ENCODE measurements at places on chromosomes 3 and 15. TPM values are rescaled to one million over a fixed set of nuclear protein-coding genes. Genes with fewer than 3 reads are reported as not detected.

DNA sequence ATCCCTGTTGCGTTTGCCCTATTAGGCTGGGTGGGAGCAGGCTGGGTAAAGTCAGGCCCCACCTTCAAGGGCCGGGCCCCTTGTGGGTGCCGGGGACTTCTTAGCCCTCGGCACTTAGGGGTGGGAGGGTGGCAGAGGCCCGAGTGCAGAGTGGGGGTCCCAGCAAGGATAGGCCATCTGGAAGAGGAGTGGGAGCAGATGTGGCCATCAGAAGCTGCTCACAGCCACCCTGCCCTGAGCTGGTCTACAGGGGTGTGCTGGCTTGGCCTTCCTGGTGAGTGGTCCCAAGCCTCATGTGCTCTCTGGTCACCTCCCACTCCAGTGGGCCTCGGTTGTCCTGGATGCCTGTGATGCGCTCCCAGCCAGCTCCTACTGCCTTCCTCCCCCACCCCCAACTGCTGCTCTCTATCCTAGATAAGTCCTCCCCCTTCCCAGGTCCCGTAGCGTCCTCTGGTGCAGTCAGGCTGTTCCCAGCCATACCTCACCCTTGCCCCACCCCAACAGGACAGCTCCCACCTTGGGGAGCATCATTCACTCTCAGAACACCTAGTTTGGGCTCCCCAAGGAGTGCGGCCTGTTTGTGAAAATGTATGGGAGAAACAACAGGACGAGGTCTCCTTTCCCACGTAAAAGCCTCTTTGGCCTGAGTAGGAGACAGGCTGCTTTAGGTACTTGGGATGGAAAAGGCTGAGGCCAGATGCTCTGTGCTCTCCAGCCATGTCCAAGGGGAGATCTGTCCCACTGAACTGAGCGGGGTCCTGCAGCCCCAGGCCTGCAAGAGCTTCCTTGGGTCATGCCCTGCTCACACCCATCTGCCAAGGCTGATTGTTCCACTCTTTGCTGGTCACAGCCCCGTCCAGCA lies 24.9 kb upstream of the PLXNA1 start:
- DNase-seq = peak; percentile 5

DNA sequence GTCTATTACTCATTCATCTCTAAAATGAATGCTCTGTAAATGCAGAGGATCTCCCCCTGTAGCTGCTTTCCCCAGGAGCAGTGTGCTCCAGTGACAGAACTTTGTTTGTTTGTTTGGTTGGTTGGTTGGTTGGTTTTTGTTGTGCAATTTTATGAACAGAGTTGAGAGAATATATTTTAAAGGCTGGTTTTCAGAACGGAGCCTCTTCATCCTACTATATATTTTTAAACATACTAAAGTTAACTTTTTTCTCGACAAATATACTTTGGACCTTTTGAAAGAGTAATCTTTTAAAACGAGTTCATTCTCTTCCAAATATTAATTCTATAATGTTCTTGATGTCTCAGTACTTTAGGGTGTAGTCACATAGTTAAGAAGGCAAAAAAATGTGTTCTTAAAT lies 20.2 kb downstream of the RYR3 start:
- no peak for DNase-seq

DNA sequence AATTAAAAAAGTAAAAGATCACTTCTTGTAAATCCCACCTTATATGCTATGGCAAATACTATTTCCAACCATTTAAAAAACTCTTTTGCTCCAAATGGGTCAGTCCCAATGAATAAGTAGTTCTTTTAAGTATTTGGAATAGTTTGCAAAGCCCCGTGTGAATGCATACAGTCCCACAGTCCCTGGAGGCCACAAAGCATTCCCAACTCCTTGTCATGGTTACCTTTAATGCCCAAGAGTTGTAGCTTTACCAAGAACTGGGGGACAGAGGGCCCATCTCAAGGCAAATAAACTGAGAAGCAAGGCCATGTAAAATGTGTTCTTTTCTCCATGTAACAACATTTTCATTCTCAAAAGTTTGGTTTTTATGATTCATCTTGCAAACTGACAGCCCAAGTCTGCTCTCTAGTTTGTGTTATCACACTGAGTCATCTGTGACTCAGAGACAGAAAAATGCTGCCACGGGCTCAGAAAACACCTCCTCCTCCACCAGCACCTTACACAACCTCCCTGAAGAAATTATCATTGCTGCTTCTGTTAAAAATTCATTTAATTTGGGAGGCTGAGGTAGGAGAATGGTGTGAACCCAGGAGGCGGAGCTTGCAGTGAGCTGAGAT lies 336.2 kb downstream of the ERC2 start:
- DNase-seq = no peak

DNA sequence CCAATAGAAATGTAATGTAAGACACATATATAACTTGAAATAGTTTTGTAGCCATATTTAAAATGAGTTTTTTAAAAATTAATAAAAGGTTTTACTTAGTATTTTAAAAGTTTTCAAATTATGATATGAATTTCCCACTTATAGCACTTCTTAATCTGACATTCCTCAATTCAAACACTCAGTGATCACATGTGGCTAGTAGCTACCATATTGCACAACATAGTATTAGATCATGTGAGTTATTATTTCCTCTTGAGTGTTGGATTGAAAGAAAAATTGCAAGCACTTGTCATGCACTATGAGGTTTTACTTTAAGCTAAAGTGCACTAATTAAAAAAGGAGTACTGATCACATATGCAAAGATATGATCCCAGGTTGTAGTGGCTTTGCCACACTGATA lies 453.4 kb upstream of the ROBO2 start:
- DNase-seq = no peak

DNA sequence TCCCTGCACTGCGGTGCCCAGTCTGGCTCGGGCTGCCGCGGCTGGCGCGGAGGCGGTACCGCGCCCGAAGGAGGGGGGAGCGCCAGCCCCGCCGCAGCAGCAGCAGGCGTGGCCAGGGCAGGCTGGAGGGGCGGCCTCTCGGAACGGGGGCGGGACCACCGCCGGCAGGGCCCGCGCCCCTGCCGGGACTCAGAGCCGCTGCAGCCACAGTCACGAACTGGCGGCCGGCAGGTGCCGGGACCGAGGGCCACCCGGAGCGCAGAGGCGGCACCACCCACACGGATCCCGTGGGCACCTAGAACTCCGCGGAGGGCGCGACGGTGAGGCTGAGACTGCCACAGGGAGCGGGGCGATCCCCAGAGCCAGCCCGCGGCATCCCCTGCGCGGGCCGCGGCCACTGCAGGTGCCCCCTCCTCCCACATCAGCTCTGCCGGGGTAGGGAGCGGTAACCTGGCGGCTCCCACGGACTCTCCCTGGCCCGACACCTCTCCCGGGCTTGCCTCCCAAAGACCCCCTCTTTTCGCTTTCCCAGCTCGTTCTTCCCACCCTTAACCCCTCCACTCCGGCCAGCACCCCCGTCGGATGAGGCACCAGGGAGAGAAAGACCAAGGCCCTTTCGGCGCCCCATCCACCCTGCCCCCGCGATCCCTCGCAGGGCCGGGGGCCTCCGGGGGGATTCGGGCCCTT lies at the start of gene VWA5B2:
Gene VWA5B2 (plus strand): TSS at position 192 of the 687 bp plus-strand sequence. CDS start 944 bp downstream, outside the sequence.
- DNase-seq = peak; percentile 77

DNA sequence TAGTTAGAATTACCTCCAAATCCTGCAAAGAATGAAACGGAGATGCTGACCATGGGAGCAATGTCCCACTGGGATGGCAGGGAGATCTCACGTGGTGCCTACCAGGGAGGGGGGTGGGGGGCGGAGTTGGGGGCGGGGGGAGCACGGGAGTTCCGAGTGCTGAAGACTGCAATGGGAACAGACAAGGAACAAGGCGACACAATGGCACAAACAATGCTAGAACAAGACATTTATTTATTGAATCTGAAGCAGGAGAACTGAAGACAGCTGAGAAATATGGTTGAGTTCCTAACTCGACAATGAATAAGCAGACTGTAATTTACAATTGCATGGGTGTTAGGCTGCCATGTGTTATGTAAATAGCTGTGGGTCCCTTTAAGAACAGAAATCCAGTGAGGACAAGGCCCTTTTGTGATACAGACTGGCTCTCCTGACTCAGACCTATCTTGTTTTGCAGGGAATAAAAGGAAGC lies 91.2 kb downstream of the AQP9 start:
- no peak for DNase-seq

DNA sequence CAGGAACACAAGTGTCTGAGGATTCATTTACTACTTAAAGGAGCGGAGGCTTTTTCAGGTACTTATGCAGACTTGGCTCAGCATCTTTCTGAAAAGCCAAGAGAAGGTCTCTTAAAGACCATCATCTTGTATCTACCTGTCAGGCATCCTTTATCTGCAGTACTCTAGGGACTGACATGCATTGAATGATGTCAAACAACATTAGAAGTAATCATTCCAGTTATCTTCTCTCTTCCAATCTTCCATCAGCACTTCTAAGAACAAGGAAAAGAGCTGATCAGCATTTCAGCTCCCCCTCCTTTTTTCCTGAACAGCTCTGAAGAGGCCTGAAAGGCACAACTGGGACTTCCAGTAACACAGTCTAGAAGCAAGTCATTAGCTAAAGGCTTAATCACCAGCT lies 214.8 kb downstream of the KCNH8 start:
- DNase-seq = no peak

DNA sequence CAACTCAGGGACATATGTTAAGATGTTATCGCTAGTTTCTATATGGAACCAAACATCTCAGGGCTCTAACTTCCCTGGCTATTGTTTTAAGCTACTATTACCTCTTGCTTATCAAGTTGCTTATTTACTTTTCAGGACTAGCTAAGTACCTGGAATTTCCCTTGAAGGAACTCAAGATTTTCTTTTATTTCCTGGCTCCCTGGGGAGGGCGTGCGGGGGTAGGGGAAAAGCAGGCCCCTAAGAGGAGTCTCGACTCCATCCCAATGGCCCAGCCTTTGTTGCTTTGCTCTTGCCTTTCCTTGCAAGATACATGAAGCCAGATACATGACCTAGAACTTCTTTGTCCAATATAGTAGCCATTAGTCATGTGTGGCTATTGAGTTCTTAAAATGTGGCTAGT lies 76.9 kb upstream of the STXBP5L start:
- DNase-seq = no peak

- DNase-seq = peak; percentile 62
Observed at GRCh38 chr3:123081718-123082369, 15.0 kb downstream of the PDIA5 start.

- no peak for DNase-seq
Observed at GRCh38 chr3:169389211-169389924, 274.1 kb downstream of the MECOM start.

GRCh38 chr3:163939926-163940325 lies 1138.4 kb downstream of the SI start:
- no peak for DNase-seq

DNA sequence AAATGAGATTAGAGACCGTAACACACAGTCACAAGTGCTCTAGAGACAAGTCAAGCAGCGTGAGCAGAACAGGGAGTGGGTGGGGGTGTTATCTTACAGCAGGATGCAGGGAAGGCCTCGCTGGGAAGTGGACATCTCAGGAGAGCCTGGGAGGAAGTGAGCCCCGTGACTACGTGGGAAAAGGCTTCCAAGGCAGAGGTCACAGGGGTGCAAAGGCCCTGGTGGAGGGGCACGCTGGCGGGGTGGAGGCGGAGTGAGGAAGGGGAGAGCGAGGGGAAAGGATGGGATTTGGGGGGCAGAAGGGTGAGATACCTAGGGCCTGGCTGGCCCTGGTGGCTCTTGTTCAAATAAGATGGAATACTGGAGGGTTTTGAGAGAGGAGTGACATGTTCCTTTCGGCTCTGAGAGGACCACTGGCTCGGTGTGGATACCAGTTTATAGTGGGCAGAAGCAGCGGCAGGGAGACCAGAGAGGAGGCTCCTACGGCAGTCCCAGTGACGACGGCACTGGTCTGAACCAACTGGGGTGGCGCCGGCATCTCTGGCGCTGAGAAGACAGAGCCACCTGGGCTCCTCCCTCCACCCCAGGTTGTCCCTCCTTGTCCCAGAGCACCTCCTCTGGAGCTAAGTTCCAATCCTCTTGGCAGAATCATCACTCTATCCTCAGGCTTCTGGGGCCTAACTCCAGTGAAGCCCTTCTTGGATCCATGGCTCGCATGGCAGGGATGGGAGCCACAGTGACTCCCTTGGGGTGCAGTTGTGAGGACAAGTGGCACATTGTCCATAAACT lies 266.2 kb upstream of the LYSMD4 start:
- DNase-seq = no peak

GRCh38 chr3:50241713-50242380 lies 5.8 kb downstream of the GNAI2 start:
- DNase-seq = no peak

DNA sequence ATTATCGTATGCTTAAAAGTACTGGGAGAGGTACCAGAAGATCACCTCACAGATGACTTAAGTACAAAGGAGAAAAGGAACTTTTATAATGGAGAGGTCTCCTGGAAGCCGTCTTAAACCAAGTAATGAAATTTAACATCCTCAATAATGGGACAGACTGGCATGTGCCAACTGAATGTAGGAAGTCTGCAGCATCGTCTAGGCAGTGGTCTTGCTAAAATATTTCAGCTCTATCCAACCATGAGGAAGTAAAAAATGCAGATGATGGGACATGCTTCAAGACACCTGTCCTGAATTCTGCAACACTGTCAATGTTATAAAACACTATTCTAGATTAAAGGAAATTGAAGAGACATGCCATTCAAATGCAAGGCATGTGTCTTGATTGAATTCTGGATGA lies 458.8 kb upstream of the TPRG1 start:
- DNase-seq = no peak

DNA sequence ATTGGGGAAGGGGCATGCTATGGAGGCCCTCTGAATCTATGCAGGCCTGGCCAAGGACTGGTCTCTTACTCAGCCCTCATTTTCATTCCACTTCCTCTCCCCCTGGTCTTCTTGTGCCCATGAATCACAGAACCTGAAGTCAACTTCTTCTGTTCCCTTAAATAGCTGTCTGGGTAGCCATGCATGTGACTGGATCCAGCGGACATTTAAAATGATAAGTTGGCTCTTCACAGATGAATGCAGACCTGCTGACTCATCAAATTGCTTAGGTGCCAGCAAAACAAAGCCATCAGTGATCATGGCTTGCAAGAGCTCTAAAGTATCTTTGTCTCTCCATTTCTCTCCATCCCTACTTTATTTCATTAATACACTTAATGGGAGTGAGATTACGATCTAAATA lies 90.1 kb upstream of the CADPS start:
- no peak for DNase-seq

DNA sequence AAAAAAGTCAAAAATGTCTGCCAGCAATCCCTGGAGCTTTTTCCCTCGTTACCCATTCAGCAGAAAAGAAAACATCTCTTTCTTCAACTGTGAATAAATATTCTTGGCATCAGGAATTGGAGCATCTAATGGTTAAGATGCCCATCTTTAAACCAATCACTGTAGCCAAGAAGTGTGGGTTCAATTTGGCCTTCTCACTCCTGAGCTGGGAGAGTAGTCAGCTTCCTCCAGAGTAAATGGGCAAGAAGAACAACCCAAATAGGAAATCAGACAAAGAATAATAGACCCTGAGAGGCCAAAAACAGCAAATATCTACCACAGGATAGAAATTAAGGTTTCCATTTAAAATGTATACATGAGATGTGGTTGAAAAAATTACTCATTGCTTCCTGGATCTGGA lies 508.0 kb upstream of the MDFIC2 start:
- DNase-seq = no peak

Gene LRRK1
- total RNA-seq = 2.3 TPM

Gene AGBL1
- not detected for total RNA-seq

Gene EHD4
- 53.5 TPM for total RNA-seq

Gene SLC49A4
- 16.9 TPM for total RNA-seq

Gene NPRL2
- total RNA-seq = 16.8 TPM

Gene ACTRT3
- total RNA-seq = 0.72 TPM

Gene CCK
- total RNA-seq = not detected

Gene FBXW12
- total RNA-seq = not detected

Gene NEDD4
- total RNA-seq = 10.5 TPM

All from left ventricle myocardium superior (tissue), 1 donor.